ENCODE measurements at places on chromosomes 7 and 10. TPM values are rescaled to one million over a fixed set of nuclear protein-coding genes. Genes with fewer than 3 reads are reported as not detected.

The DNAJC2 gene
- total RNA-seq: 25.8 TPM

The AGAP9 gene
- total RNA-seq: 10.0 TPM

The JAKMIP3 gene
- total RNA-seq: under 0.01 TPM

The COA1 gene
- total RNA-seq: 29.1 TPM

The ATP6V0A4 gene
- 0.14 TPM for total RNA-seq

The STK17A gene
- 75.4 TPM for total RNA-seq

The PKD1L1 gene
- under 0.01 TPM for total RNA-seq

The COMTD1 gene
- 8.3 TPM for total RNA-seq

The ANXA11 gene
- total RNA-seq: 149 TPM

The PRLHR gene
- total RNA-seq: not detected

The SPDYE2B gene
- not detected for total RNA-seq

The SORBS1 gene
- 0.44 TPM for total RNA-seq

The SORCS3 gene
- total RNA-seq: not detected

The CACNB2 gene
- total RNA-seq: 0.14 TPM

The BICC1 gene
- 29.8 TPM for total RNA-seq

The BHLHA15 gene
- total RNA-seq: 16.2 TPM

The SPDYE1 gene
- total RNA-seq: not detected

The CLRN3 gene
- total RNA-seq: not detected

The CCDC146 gene
- total RNA-seq: 1.0 TPM

The RNF133 gene
- 0.43 TPM for total RNA-seq

The BRAF gene
- total RNA-seq: 24.3 TPM

The SEC31B gene
- 2.9 TPM for total RNA-seq

The NDUFB8 gene
- total RNA-seq: 83.3 TPM

The BLNK gene
- not detected for total RNA-seq

The AKR1E2 gene
- total RNA-seq: 15.3 TPM

The TRRAP gene
- total RNA-seq: 31.2 TPM

The CCDC7 gene
- 7.4 TPM for total RNA-seq

The TUBB8 gene
- not detected for total RNA-seq

The TLL2 gene
- total RNA-seq: not detected

The TSPAN12 gene
- 0.44 TPM for total RNA-seq

The FAM180A gene
- total RNA-seq: 0.22 TPM

The PPP1R3A gene
- total RNA-seq: not detected

The CASD1 gene
- 12.9 TPM for total RNA-seq

The CDK5 gene
- 18.2 TPM for total RNA-seq

The WEE2 gene
- not detected for total RNA-seq

The MSMB gene
- not detected for total RNA-seq

The DNAH11 gene
- total RNA-seq: not detected

The GRM3 gene
- not detected for total RNA-seq

The OR2A1 gene
- not detected for total RNA-seq

The MCM10 gene
- total RNA-seq: 21.8 TPM

The FFAR4 gene
- not detected for total RNA-seq

The MARCHF5 gene
- 10.6 TPM for total RNA-seq

The ADCY1 gene
- 0.29 TPM for total RNA-seq
